ENCODE measurements at places on chromosomes 16 and 17. TPM values are rescaled to one million over a fixed set of nuclear protein-coding genes. Genes with fewer than 3 reads are reported as not detected.

The CDIP1 gene
- total RNA-seq: 28.6 TPM

The IKZF3 gene
- total RNA-seq: not detected

The CD300LB gene
- total RNA-seq: not detected

The SLC16A11 gene
- total RNA-seq: not detected

The ADCY9 gene
- total RNA-seq: 17.9 TPM

The ALOX12 gene
- total RNA-seq: not detected

The IGF2BP1 gene
- 114 TPM for total RNA-seq

The SHISA9 gene
- 0.03 TPM for total RNA-seq

The PTGES3L gene
- 5.5 TPM for total RNA-seq

The PIK3R5 gene
- not detected for total RNA-seq

The GOSR2 gene
- total RNA-seq: 45.4 TPM

The SLC2A4 gene
- total RNA-seq: 1.3 TPM

The C16orf90 gene
- not detected for total RNA-seq

The CES4A gene
- not detected for total RNA-seq

The PRSS21 gene
- total RNA-seq: not detected

The MYO15A gene
- total RNA-seq: 0.53 TPM

The MYH2 gene
- total RNA-seq: not detected

The SCIMP gene
- not detected for total RNA-seq

The PIPOX gene
- 91.7 TPM for total RNA-seq

The RAP1GAP2 gene
- total RNA-seq: 6.0 TPM

The MFSD6L gene
- total RNA-seq: not detected

The CES3 gene
- 0.08 TPM for total RNA-seq

The GSG1L gene
- total RNA-seq: not detected

The KCNJ12 gene
- 0.20 TPM for total RNA-seq

The SLC5A11 gene
- total RNA-seq: 0.25 TPM
